ENCODE measurements at places on chromosomes 4 and X.

DNA sequence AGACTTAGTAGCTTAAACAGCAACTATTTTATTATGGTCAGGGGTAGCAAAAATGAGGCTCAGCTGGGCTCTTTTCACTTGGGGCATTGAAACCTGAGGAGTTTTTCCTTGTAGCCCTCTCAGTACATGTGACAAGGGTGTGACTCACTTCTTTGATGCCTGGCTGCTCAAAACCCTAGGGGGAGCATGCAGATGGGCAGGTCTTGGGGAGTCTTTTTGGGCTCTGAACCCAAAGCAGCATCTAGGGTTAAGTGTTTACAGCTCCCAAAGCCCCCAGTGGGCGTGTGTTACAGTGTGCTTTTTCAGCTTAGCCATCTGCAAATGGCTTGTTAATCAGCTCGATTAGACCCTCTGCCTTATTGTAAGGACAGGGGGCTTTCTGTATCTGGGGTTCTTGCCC is 1752.7 kb downstream of the PCDH7 start:
- no peak for DNase-seq

- DNase-seq = no peak
Measured at GRCh38 chr4:162659716-162660115, 495.9 kb upstream of the FSTL5 start.

DNA sequence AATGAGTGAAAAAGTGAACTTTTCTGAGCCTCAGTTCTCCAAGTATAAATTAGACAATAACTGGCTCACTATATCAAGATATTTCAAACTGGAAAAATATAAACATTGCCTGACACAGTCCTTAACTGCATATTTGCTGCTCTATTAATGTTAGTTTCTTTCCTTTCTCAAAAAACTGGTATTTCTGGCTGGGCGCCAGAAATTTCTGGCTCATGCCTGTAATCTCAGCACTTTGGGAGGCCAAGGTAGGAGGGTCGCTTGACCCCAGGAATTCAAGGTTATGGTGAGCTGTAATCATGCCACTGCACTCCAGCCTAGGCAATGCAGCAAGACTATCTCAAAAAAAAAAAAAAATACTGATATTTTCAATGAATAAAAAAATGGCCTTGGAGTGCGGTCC is 227.0 kb downstream of the MAGEB17 start:
- no peak for DNase-seq

- no peak for DNase-seq
Measured at GRCh38 chr4:159117564-159117963, 14.7 kb downstream of the RAPGEF2 start.

GRCh38 chr4:133801883-133802282 is 399.7 kb downstream of the PABPC4L start:
- no peak for DNase-seq

GRCh38 chrX:37454537-37455285 is 105.5 kb downstream of the PRRG1 start:
- DNase-seq = peak; percentile 20

DNA sequence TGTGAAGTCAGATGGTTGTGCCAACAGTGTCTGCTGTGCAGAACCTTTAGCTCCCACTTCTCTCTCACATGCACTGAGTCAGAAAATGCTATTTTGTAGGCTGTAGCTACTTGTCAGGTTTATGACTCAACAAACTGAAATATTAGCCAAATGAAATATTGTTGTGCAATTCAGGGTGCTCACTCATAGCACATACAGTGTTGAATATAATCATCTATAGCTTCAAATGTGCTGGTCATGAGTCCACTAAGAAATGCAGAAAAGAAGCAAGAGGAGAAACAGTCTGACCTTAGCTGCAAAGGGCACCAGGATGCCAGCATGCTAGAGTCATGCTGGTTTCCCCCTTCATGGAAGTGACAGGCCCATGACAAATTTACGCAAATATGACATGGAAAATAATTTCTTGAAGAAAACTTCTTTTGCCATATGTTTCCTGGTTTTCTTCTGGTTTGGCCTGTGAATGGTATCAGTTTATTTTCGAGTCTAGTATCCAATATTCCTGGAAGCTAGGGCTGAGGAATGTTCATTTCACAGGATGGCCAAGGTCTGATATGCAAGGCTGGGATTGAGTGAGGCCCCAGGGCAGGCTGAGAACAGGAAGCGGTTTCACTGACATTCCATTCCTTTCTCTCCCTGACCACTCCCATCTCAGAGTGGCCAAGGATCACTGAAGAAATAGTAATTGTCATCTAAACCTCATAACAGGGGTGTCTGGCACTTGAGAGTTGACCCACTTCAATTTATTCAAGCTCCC is 10.3 kb upstream of the CXCL2 start:
- peak; percentile 93 for DNase-seq

DNA sequence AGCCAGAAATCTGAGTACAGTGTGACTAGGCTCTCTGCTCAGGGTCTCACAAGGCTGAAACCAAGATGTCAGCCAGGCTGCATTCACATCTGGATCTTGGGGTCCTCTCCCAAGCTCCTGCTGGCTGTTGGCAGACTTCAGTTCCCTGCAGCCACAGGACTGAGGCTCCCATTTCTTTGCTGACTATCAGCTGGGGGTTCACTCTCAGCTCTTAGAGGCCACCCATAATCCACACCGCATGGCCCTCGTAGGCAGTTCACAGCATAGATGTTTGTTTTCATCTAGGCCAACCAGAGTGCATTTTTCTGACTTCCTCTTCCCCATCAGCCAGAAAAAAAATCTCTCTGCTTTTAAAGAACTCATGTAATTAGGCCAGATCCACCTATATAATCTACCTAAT is 8.2 kb upstream of the WDR44 start:
- DNase-seq = no peak

- DNase-seq = no peak
Measured at GRCh38 chr4:17072483-17072882, 174.0 kb upstream of the LDB2 start.

GRCh38 chr4:14742054-14742453 is 260.2 kb upstream of the CPEB2 start:
- no peak for DNase-seq

Measured in non-pigmented ciliary epithelial cell (primary cell).